ENCODE measurements at places on chromosomes 6 and 20.

GRCh38 chr6:25875563-25875905 is 1.5 kb upstream of the SLC17A3 start:
- no peak for DNase-seq

- no peak for DNase-seq
Measured at GRCh38 chr6:79872986-79873385, 74.4 kb downstream of the ELOVL4 start.

DNA sequence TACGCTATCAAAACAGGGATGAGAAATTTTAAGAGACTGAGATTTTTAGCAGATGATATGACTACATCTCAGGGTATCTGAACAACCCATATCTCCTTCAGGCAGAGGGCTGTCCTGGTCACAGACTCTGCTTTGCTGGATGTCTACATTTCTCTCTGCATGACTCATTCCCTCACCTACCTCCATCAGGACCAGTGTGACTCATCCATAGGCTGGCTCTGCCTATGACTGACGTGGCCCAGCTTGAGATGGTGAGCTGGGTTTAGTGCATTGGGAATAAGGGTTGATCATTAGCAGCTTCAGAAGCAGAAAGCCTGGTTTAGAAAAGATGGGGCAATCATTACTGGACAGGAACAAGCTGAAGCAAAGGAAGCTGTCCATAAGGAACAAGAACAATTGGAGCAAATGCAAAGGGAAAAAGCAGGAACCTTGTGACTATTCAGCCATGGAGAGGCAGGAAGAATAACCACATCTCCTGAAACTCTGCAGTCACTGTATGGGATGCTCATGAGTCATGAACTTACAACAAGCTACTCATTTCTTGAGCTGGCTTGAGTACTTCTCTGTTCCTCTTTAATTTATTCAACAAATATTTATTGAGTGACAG is 86.4 kb upstream of the CBLN4 start:
- no peak for DNase-seq

DNA sequence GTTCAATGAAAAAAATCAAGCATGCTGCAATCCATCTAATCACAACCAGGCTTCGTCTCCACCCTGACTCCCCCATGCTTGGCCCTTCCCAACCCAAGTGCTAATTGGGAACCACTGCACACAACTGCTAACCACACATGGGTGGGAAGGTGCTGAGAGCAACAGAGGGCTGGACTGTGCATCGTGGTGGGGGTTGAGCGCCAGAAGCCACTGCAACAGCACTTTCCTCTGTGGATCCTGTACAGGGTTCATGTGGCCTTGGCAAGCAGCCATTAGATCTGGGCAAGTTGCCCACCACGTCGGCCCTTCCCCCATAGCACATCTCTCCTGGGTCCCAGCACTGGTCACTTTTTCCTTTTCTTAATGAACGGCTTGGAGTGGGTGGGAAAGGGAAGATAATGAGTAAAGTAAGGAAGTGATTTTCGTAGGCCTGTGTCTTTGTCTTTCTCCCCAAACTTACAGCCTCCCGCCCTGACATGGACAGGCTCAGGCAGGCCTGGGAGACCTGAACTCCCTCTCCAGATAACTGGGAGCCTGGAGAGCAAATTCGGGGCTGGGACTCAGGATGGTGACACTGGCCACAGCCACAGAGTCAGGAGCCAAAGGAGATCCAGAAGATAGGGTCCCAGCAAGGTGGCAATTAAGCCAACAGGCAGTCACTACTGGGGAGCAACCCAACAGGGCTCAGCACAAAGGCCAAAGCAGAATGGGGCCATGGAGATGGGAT is 34.4 kb upstream of the MRPS10 start:
- DNase-seq, result no peak

DNA sequence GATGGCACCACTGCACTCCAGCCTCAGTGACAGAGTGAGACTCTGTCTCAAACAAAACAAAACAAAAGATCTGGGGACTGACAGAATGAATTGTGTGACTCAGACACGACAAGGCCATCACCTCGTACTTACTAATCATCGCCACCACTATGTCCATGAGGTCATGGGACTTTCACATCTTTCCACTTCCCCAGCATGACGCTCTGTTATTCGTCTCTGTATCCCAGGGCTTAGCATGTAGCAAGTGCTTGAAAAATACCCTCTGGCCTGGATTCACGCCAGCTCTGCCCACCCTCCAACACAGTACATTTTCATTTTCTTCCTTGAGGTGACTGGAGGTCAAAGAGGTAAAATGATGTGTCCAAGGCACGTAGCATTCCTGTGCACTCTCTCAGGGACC is 27.8 kb downstream of the FGD2 start:
- DNase-seq, result no peak

DNA sequence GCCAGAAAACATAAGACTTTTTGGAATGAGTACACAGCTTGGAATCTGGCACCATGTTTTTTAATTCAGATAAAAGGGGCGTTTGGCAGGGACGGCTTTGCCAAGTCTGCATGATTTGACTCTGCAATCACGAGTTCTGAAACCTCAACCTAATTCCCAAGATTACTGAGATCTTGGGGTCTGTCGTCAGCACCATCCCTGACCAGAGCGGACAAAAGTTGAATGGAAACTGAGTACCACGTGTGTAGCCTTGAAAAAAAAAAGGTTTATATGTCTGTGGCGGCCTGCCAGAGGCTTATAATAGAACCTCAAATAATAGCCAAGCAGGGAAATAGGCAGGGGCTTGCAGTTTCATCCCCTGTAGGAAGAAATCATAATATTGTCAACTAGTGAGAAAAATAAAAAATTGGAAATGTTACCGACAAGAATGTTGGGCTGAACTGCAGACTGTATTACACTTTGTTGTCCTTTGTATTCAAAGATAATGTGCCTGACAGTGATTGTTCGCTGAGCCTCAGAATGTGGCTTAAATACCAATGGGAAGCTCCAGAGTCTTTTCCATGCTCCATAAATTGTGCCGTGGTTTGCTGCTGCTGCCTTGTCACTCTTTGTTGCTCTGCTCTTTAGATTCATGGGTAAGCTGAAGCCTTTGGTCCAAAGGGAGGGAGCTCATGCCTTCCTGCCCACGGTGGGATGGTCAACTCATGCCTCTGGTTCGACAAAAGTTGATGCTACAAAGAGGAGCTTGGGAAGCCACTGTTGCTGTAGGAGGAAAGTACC is 118.8 kb upstream of the ARID1B start:
- DNase-seq, result no peak

DNA sequence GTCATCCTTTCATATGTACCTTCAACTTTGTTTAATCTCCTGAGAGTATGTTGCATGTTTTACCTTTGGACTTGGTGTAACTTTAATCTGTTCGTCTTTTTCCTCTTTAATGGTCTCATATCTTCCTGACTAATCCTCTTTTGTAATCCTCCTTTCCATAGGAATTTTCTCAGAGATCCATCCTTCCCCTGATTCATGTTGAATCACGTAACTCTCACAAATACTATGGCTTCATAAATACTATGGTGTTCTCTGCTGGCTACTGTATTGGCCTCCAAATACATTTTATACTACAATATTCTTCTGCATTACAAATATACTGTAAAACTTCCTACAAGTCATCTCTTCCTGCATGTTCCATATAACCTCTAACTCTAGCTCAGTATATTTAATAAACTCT is 317.7 kb upstream of the ADGRB3 start:
- DNase-seq, result no peak

GRCh38 chr6:168158213-168158979 is 79.4 kb upstream of the FRMD1 start:
- DNase-seq, result no peak

DNA sequence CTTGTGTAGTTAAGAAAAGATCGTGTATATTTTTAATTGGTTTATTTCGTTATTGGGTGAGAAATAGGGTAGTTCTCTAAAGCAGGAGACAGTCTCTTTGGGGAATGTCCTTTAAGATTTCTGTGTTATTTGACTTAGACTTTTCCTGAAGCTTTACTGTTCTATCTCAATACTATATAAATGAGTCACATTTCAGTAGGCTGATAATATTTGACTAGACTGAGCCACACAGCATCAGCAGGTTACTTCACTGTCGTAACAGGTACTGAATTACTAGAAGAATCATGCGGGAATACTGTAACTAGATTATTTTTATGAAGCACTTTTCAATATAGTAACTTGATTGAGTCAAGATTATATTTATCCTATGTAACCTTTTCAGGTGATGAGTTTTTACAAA is 1.4 kb downstream of the SMAP1 start:
- DNase-seq, result no peak

- no peak for DNase-seq
Measured at GRCh38 chr20:36093804-36094145, 60.8 kb upstream of the EPB41L1 start.

DNA sequence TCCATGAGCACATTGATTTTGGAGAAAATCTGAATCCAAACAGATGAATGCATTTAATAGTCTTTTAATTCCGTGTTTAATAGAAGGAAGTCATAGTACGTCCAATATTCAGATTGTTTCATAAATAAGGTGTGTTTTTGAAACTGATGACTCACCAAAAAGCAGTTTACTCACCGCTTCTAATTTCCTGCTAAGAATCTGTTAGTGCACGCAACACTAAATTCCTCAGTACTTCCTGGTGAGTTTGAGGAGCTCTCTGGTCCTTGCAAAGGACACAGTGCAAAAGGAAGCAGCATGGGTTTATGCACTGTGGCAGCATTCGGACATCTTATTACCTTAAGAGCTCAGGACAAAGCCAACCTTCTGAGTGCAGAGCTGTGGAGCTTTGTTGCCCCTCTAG is 2.3 kb upstream of the ADGRF1 start:
- no peak for DNase-seq

- peak; percentile 11 for DNase-seq
Measured at GRCh38 chr6:106334646-106335448, 9.3 kb upstream of the ATG5 start.

DNA sequence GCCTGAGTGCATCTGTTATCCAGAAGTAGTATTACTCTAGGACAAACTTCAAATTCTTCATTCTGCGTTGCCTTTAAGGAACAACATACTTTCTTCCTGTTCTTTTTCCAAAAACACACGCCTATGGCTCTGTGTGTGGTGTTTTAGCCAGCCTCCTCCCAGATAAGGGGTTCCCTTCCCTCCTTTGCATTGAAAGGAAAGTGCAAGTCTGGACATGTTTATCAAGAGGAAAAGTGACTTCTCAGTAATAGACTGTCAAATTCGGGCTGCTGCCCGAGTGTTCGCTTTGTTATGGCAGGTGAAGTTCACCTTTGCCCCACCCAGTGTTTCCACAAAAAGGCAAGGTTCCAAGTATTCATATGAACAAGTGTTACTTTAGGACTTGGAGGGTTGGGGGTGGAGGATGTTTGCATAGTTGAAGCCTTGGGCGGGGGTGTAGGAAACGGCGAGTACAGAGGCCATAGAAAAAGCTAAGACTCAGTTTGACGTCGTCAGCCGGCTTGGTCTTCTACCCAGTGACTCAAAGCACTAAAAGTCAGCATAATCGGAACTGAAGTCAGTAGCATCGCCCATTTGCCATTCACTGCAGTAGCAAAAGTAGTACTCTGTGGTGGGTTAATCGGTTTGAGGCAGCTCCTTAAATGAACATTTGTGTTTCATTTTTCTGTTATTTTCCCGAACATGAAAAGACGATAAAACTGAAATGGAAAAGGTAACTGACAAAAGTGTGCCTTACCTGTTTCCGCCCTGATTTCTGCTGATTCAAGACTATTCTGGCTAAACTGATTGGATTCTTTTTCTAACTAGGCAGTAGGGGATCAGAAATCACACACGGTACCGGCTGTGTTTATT is 12.5 kb downstream of the PRDM1 start:
- DNase-seq, result no peak

- no peak for DNase-seq
Measured at GRCh38 chr6:45118754-45119153, 209.4 kb upstream of the RUNX2 start.

DNA sequence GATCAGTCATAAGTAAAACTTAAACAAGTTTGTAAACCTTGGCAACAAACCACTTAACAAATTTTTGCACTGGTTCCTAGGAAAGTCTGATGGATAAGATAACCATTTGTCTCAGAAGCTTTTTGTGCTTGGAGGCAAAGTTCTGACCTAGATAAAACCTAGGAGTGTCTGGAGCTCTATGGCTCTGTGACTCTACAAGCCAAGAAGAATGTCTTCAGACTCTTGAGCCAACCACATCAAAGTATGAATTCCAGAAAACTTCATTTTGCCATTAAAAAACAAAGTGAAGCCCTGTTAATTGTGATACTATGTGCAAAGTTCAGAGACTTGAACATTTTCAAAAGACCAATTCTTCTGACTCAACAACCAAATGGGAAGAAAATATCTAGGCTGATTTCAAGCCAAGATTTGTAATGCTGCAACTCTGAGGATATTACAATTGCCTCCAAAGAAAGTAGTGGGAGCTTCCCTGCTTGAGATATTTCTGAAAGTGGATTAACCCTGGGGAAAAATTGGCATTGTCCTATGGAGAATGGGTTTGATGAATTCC is 158.1 kb upstream of the FOXQ1 start:
- no peak for DNase-seq

- DNase-seq, result no peak
Measured at GRCh38 chr6:137258170-137258569, 39.0 kb upstream of the IFNGR1 start.

DNA sequence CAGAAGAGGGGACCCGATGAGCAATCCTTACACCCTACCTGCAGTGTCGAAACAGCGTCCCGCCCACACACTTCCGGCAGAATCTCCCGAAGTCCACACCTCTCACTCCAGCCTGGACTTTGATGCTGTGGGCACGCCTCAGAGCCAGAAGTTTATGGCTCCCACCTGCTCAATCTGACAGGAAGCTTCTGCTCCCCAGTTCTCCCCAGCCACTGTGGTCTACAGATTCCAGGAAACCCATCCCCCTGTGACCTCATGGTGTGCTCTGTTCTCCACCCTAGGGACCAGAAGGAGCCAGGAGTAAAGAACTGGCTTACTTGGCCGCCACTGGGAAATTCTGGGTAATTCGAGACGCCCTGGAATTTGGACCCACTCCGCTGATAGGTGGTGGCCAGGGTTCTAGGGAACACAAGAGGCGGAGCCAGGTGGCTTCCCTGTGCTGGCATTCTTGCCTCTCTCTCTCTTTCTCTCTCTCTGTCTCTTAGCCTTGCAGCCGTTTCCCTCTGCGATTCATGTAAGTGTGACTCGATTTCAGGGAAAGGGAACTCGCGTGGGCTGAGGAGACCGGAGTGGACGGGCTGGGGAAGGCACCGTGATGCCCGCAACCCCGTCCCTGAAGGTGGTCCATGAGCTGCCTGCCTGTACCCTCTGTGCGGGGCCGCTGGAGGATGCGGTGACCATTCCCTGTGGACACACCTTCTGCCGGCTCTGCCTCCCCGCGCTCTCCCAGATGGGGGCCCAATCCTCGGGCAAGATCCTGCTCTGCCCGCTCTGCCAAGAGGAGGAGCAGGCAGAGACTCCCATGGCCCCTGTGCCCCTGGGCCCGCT is at the start of gene TRIM15:
TSS of gene TRIM15 (plus strand) at position 457 of the 828 bp plus-strand sequence. CDS start at position 596, 139 bp downstream.
- DNase-seq, result no peak

- no peak for DNase-seq
Measured at GRCh38 chr20:43977252-43977651, 62.6 kb downstream of the TOX2 start.

DNA sequence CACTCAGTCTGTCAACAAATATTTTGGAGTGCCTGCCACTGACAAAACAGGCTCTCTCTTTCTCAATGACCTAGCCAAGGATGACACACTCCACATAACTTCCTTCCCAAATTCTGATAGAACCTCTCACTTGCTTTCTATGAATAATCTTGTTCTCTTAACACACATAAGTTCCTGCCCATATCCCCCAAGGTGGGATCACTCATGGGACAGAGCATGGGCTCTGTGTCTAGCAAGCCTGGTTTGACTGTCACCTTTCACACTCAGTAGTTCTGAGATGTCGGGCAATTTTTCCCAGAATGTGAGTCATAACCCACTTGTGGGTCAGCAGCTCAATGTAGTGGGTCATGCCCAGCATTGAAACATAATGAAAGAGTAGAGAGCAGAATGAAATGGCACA is 78.1 kb downstream of the LRFN2 start:
- no peak for DNase-seq

GRCh38 chr6:44446626-44447300 is 59.3 kb downstream of the CDC5L start:
- DNase-seq, result no peak
